Hematopoietic multipotent progenitor cell treated with erythropoietin and hydrocortisone succinate and interleukin-3 and kit ligand, for 15 days (in vitro differentiated cells): ENCODE measurements at places on chromosomes 2 and 18.

DNA sequence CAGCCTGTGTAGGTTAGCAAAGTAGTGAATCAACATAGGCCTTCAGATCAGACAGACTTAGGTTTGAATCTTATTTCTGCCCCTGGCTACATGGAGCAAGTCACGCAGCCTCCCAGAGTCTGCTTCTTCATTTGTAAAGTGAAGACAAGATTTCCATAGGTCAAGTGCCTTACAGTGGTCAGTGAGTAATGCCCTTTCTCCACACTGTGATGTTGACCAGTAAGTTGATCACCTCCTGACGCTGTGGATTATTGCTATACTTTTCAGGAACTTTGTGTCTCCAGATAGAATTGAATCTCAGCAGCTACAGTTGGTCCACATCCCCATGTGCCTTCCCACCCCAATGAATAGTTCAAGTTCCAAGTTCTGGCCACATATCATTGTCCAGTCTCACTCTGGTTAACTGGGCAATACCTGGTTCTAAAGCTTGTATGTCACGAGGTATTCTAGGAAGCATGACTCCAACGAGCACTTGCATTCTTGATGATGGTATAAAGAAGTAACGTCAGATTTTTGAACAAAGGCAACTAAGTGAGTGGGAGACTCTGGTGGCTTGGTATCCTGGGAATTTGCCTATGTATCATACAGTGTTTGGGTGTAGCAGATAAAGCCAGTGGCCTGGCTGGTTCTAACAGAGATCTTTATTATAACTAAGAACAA lies 2.1 kb upstream of the CLIP4 start:
- no peak for DNase-seq

DNA sequence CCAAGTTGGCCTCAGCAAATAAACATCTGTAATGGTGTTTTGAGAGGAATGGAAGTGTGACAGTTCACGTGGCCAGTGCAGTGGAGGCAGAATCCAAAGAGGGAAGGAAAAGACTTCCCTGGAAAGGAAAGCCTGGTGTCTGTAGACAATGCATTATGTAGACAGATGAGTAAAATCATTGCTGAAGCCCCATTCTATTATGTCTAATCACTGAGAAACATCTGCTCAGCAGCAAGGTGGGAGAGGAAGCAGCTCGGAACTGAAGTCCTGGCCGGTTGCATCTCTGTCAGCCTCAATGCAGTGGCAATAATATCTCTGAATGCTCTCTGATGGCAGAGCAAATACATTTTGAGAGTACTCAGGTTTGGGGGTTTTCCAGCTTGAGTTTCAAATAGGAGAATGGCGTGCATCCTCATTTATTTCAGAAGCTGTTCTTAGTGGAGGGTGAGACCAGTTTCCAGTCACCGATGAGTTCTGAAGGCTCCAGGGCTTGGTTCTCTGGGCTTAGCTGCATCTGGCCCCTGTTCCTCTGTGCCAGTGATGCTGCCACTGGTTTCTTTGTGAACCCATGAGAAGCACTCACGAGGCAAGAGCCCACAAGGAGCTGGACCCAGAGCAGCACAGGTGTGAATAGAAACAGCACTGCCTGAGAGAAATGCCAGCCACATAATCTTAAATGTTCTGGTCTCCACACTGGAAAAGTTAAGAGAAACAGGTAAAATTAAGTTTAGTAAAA lies 63.3 kb downstream of the RPIA start:
- DNase-seq = no peak

GRCh38 chr2:7119132-7119835 lies 202.1 kb downstream of the RNF144A start:
- no peak for DNase-seq

- DNase-seq = peak; percentile 92
Measured at GRCh38 chr2:135530313-135531230, at the start of gene ZRANB3. ZRANB3 (minus strand) TSS chr2:135531218.

DNA sequence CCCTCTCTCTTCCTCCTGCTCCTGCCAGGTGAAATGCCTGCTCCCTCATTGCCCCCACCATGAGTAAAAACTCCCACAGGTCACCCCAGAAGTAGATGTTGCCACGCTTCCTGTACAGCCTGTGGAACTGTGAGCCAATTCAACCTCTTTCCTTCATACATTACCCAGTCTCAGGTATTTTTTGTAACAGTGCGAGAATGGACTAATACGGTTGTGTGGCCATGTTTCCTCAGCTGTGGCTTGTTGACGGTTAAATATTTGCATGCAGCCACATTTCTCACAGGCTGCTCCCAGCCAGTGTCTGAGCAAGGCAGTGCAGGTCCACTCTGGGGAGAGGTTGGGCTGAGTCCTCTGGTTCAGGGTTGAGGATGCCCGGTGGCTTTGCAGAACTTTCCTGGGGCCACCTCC lies 27.8 kb upstream of the COPS8 start:
- no peak for DNase-seq

- no peak for DNase-seq
Measured at GRCh38 chr18:58229162-58229561, 185.1 kb downstream of the NEDD4L start.

GRCh38 chr2:171492664-171493063 lies 29.6 kb upstream of the CYBRD1 start:
- DNase-seq = no peak

- DNase-seq = no peak
Measured at GRCh38 chr2:174166261-174166660, 82.1 kb downstream of the OLA1 start.

GRCh38 chr2:149573760-149574159 lies 13.8 kb downstream of the MMADHC start:
- no peak for DNase-seq

DNA sequence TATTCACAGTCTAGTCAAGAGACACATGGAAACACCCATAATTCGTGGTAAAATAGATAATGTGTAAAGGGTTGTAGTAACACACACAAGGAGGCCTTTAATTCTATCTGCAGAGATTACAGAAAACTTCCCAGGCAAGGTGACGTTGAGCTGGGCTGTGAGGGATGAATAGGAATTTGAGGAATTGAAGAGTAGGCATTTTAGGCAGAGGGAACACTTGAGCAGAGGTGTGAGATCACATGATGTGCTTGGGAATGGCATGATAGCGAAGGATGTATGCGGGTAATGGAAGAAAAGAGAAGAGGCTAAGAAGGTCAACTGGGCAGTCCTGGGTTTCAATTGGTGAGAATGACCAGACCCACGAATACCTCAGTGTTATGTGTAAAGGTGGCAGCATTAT lies 20.2 kb downstream of the DRC1 start:
- no peak for DNase-seq

GRCh38 chr2:214533541-214533940 lies 122.7 kb downstream of the VWC2L start:
- no peak for DNase-seq

DNA sequence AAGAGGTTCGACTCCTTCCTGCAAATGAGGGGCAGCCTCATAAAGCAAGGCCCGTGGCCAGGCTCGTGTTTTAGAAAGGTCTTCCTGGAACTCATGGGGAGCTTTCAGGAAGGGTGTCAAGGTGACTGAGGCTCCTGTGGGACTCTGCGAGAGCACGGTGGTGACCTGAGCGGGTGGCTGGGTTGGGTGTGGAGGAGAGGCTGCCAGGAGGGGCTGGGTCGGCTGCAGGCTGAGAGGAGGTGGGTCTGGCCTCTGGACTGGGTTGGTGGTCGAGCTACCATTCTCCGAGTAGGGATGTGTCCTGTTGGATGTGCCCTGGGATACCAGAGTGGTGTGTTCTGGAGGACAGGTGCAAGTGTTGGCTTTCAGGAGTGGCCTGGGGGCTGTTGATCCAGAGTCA lies 86.4 kb downstream of the DGKD start:
- DNase-seq = no peak

DNA sequence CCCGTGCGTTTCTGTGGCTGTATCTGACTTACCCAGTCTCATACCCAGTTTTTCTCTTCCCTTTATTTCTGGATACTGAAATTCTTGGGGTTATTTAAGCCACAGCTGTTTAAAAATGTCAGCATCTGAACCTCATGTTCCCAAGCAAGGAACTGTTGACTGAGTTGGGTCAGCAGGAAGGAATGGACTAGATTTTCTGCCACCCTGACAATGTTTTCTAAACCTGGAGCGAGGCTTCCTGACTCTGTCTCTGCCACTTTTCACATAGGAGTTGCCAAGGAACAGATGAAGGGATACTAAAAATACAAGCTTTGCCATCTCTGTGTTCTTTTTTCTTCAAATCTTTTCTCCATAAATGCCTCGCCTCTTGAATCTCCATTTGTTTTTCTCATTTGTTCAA lies 29.0 kb upstream of the SCYGR1 start:
- DNase-seq = no peak

- no peak for DNase-seq
Measured at GRCh38 chr2:213232649-213233437, 51.4 kb upstream of the SPAG16 start.

DNA sequence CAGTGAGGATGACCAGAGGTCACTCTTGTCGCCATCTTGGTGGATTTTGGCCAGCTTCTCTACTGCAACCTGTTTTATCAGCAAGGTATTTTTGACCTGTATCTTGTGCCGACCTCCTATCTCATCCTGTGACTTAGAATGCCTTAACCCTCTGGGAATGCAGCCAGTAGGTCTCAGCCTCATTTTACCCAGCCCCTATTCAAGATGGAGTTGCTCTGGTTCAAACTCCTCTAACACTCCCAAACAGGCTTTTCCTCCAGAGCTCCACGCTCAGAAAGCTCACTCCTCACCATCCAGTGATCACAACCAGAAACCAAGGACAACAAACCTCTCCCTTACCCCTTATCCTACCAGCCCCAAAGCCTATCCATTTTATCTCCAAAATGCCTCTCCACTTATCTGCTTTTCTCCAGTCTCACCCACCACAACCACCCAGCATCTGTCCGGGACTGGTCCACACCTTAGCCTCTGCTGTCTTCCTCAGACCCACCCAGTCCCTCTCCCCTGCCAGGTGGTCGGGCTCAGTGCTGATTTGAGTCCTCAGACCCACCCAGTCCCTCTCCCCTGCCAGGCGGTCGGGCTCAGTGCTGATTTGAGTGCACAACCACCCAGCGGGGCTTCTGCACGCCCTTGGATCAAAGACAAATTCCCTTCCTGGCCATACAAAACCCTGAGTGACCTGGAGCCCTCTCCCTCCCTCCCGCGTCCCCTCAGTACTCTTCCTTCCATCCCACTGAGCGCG lies 11.7 kb upstream of the SMAD7 start:
- DNase-seq = no peak

GRCh38 chr18:79684787-79685186 lies 5.2 kb downstream of the CTDP1 start:
- no peak for DNase-seq

- no peak for DNase-seq
Measured at GRCh38 chr2:106953236-106953635, 67.3 kb upstream of the ST6GAL2 start.

GRCh38 chr2:102843764-102844443 lies 82.1 kb downstream of the TMEM182 start:
- DNase-seq = no peak

DNA sequence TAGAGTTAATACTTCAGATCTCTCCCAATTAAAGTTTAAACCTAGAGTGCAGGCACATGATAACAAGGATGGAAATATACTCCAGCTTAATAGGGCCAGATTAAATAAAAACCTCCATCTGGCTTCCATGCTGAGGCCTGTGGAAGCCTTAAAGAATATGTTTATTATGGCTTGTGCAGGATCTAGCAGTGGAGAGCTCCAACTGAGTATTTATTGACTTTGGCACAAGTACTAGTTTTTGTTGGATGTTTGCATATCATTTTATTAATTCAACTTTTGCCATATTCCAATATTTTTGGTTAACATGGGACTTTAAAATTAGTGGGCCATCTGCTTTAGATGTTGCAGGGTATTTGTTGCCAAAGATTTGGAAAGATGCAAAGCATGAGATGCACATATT lies 860.4 kb upstream of the SOX11 start:
- no peak for DNase-seq

DNA sequence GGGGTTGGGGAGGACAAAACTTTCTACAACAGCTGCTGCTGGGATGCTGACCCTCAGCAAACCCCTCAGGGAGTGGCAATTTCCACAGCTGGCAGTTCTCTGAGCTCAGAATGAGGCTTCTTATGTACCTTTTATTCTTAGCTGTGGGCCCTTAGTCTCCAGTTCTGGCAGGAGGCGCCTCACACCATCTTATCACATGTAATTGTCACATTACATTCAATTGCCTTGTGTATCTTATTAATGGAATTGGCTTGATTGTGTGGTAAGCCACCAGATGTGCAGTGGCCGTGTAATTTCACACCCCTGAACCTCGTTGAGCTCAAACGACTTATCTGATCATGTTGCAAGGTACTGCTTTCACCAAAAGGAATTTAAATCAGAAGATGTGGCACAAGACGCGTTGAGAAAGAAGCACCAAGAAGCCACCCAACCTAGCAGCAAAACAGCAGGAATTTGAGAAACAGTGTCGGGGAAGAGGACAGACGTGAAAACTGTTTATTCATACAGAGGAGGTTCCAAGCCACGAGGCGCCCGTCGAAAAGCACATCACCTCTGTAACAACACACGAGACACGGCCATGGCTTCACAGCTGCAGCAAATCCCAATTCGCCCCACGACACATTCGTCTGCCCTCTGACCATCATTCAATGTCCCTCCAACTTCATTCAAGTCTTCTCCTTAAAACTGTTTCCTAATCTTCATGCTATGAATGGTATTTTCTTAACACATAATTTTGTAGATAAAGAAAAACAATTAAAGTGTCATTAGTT lies 53.6 kb upstream of the LPIN2 start:
- no peak for DNase-seq

DNA sequence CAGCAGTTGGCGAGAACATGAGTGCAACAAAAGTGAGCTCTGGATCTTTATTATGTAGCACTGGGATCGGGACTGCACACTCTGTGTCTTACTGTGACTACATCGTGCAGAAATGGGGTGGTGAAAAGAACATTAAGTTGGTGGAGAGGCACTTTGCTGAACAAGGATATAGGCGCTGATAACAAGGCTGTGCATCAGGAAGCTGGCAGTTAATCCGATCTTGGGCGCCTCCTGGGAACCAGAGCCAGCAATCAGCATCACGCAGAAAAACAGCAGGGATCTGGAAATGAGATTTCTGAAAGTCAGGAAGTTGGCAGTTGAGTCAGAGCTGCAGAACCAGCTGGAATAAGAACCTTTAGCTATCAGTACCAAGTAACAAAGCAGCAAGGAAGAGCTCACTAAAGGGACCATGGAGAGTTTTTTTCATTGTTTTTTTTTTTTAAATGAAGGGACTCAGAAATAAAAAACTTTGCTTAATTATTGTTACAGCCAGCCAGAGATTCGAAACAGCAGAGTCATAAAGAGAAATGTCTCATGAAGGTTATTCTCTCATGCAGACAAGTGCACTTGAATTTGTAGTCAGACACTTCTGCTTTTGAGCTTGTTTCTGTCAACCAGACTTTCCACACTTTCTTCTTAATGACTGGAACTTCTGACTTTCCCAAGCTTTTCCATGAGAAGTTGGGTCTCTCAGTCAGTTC lies 22.8 kb upstream of the MYO3B start:
- no peak for DNase-seq

- no peak for DNase-seq
Measured at GRCh38 chr2:10132596-10132995, 10.1 kb downstream of the RRM2 start.

- no peak for DNase-seq
Measured at GRCh38 chr2:98498703-98499440, 54.2 kb downstream of the INPP4A start.

GRCh38 chr2:178917555-178917954 lies 110.3 kb upstream of the TTN start:
- no peak for DNase-seq
